Bronchial epithelial cell (primary cell): ENCODE measurements at places on chromosomes 6 and 20.
A peak's percentile ranks its signal among the peaks of the same experiment; 100 is the strongest.

GRCh38 chr6:11155589-11155988 is 44.1 kb upstream of the ERVFRD-1 start:
- no peak for DNase-seq

DNA sequence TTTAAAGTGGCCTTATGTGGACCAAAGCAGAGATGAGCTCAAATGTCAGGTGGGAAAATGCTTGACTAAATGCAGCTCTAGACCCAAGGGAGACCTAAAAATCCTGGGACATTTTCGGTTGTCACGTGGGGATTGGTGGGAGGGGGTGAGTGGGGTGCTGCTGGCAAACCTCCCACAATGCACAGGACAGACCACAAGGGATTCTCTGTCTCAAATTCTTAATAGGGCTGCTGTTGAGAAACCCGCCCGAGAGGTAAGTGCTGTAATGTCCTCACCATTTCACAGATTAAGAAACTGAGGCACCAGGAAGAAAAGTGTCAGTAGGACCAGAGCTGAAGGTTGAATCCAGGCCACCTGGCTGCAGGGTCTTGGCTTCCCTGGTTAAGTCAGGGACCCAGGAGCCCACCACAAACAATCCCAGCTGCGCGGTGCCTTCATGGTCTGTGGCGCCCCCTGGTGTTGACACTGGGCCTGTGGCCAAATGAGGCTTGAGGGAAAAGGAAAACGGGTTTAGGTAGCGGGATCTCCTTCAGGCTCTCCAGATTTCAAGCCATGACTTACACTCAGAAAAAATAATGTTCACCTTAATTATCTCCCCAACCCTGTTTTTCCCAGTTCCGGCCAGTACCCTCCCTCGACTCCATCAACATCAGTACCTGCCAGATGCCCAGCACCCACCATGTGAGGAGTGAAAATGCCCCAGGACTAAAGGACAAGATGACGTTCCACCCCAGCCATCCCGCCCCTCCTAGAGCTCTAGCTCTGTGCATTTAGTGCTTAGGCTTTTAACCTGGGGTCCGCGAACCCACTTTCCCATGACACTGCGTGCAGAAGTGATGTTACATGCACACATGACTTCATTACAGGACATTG is 7.2 kb downstream of the HLA-G start:
- DNase-seq: peak; percentile 8

DNA sequence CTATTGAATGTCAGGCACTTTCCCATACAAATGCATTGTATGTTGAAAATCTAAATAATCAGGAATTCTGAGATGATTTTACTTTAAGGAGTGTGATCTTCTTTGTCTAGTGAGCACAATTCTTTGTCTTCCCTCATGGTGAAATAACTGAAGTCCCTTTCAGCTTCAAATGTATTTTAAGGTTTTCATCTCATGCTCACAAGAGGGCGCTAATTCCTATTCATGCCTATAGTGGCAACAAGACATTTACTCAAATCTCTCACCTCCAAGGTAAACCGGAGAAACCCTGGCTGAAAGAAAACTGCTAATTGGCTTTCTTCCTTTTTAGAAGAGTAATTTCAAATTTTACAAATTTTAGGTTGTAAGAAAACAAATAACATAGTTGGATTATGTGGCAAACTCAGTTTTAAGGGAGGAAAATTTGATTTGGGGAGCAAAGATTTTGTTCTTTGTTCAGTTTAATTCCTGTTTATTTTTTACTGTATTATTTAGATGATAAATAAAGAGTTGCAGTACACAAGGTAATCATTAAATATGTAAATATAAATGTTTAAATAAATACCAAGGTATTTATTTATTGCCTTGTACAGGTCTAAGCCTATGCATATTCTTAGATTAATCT is 69.1 kb downstream of the SLC35F1 start:
- DNase-seq: peak; percentile 60

GRCh38 chr6:68634726-68635411 is at the start of gene ADGRB3:
ADGRB3 (plus strand) TSS chr6:68635282; CDS start chr6:68638676, 3,394 bp downstream.
- DNase-seq: peak; percentile 27

- no peak for DNase-seq
These were observed 40.7 kb upstream of the SLC2A12 start for GRCh38 chr6:134093007-134093573.

GRCh38 chr6:63268574-63268973 is 51.2 kb downstream of the LGSN start:
- no peak for DNase-seq

- DNase-seq: no peak
These were observed 19.2 kb upstream of the GLP1R start for GRCh38 chr6:39029156-39030011.

DNA sequence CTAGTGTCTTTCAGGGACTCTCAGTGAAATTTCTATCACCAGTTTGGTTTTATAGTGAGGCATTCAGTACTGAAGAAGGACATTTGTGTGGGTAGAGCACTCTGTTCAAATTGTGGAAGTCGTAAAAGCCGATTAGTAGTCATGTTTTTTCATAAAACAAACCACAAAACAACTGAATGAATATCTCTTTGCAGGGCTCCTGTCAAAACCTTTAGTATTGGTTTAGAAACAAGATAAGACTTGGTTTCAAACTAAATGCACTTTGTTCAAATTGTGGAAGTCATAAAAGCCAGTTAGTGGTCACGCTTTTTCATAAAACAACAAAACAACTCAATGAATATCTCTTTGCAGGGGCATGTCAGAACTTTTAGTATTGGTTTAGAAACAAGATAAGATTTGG is 23.8 kb downstream of the ADGRF4 start:
- no peak for DNase-seq

GRCh38 chr6:114375541-114376192 is 32.8 kb upstream of the HS3ST5 start:
- DNase-seq: no peak

DNA sequence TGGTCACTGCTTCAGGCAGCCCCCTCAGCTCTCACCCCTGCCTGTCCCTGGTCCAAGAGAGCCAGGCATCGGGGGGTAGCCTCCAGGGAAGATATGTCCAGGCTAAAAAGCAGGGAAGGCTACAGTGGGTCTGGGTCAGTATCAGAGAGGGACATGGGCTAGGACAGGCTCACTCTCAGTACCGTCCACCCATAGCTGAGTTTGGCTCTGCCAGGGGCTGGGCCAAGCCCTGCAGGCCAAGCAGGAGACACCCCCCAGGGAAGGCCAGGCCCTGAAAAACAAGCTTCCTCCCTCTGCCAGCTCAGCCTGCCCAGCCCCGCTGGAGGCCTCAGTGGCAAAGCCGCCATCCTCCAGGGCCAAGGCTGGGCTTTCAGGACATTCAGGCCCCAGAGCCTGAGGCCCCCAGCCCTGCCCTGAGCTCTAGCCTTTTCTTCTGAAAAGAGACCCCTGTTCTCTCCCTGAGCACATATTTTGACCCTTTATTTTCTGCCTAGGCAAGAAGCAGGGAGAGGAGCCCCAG is 28.6 kb upstream of the TGM2 start:
- DNase-seq: no peak

- no peak for DNase-seq
These were observed 213.1 kb downstream of the CDH26 start for GRCh38 chr20:60171313-60171712.

DNA sequence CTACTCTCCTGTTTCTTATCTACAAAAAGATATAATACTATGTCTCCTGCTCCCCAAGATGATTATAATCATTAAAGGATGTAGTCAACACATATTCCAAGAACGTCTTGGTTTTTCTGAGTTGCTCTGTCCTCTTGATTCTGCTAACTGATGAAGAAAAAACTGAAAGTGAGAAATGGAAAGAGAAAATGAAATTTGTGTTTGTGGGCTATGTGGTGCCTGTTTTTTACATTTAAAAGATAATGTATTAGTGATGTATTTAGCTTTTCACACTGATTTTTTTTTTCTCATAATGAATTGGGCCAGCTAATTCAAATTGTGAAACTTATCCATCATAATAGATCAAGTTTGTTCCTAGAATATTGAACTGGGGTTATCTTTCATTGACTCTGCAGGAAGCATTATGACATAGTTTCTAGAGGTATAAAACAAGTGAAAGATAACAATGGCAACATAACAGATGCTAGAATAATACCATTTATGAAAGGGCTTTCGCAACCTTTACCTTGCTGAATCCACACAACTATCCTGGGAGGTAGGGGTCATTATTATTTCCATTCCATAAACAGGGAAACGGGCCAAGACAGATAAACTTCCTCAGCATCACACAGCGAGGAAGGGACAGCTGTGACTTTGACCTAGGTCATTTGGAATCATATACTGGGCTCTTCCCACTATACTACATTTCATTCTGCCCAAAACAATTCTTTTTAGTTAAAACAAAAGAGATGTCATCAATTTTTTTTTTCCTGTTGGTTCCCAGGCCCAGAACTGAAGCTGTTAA is 336.7 kb downstream of the GJA1 start:
- no peak for DNase-seq

GRCh38 chr20:61516346-61517208 is 264.5 kb downstream of the CDH4 start:
- no peak for DNase-seq

DNA sequence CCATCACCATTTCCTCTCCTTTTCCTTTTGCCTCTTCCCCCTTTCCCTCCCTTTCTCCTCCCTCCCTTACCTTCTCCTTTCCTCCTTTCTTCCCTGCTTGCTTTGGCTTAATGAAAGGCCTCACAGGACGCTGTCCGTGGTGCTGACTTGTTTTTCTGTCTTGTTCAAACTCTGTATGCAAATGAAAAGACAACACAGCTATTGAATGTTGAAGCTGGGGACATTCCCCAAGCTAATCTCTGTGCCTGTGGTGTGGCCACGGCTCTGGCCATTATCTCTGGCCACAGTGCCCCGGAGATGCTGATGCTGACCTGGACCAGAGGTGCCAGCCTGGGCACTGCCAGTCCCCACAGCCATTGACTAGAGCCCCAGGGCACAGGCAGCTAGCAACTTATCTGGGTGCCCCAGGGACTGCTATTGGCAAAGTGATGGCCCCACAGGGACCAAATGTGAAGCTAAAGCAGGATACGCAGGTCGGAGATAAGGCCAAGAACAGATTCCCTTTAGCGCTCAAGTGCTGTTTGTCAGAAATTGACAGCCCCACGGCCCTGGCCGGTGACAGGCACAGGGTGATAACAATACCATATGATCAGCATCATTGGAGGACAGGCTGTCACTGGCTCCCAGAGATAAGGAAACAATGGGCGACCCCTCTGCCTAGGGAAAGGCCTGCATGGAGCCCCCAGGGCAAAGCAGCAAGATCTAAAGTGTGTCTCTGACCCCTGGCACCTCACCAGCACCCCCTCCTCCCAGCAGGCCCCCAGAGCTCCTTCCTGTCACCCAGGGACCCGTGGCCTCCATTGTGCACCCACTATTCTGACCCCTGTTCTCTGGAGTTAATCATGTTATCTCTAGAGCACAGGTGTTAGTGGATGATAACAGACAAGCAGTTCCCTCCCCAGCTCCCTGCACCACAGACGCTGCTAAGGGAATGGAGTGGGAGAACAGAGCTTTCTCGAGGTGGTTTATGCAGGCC is 31.6 kb upstream of the SLC32A1 start:
- peak; percentile 55 for DNase-seq

DNA sequence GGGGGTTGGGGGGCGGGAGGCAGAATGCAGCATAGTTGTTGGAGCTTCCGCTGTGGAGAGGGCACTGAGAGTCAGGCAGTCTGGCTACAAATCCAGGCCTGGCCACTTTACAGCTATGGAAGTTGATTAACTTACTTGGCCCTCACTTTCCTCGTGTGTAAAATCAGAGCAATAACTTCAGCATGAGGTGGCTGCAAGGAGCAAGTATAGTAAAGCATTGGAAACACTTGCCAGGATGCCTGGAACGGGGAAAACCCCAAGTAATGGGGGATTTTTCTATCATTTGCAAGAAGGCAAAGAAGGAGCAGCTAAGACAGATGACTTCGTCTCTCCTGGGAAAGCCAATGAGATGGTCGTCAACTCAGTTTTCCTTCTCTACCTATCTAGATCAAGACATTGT is 35.8 kb downstream of the AGPAT4 start:
- DNase-seq: no peak

DNA sequence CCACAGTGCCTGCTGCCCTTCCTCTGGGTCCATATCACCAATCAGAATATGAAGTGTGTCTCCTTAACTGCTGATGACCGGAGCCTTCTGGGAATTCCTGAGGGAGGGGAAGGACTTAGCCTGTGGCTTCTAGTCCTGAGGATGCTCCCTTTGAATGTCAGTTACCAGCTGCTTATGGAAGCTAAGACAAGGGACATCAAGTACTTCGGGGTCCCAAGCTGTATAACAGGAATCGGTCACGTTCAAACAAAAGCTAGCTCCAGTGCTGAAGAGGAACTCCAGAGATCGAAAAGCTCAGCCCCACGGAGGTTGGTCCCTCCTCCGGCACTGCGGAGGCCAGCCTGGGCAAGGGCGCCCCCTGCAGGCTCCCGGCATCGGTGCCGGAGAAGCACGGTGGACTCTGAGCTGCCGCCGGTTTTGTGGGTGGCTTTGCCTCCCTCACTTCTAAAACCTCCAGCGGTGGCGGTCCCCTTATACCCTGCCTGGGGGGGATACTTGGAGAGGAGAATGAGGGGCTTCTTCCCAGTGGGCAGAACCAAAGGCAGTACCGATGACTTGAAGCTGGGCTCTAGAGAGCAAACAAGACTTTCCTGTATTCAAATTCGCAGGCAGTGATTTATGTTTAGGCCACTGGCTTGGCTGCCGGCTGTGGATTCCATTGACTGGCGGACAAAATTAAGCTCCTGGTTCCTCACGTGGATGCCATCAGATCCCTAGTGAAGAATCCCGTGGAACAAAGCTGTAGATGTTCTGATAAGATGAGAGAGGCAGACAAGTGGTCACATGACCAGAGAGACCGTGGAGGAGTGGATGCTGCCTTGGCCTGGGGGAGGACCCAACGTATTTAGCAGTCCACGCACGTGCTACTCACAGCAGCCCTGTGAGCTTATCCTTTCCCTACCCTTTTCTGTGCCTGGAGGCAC is 16.2 kb upstream of the UBR2 start:
- peak; percentile 51 for DNase-seq

DNA sequence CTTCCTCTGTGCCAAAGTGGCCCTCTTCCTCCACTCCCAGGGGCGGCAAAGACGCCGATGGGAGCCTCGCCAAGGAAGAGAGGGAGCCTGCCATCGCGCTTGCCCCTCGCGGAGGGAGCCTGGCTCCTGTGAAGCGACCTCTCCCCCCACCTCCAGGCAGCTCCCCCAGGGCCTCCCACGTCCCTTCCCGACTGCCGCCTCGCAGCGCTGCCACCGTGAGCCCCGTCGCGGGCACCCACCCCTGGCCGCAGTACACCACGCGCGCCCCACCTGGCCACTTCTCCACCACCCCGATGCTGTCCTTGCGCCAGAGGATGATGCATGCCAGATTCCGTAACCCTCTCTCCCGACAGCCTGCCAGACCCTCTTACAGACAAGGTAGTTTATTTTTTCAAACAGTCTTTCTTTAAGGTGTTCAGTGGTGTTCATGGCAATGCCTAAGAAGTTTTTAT is 64.9 kb downstream of the FNDC1 start:
- DNase-seq: no peak
